Stomach (tissue), 19 donors: ENCODE measurements at places on chromosomes 11 and 22.

GRCh38 chr11:88327061-88327460 lies 10.5 kb downstream of the CTSC start:
- H3K36me3 ChIP-seq = peaks cover 21% of the 10 kb centered on the region
- H3K4me1 ChIP-seq = peaks cover 26% of the 10 kb centered on the region
- H3K27me3 ChIP-seq = no peaks in the 10 kb centered on the region
- H3K4me3 ChIP-seq = no peak overlapping the region

DNA sequence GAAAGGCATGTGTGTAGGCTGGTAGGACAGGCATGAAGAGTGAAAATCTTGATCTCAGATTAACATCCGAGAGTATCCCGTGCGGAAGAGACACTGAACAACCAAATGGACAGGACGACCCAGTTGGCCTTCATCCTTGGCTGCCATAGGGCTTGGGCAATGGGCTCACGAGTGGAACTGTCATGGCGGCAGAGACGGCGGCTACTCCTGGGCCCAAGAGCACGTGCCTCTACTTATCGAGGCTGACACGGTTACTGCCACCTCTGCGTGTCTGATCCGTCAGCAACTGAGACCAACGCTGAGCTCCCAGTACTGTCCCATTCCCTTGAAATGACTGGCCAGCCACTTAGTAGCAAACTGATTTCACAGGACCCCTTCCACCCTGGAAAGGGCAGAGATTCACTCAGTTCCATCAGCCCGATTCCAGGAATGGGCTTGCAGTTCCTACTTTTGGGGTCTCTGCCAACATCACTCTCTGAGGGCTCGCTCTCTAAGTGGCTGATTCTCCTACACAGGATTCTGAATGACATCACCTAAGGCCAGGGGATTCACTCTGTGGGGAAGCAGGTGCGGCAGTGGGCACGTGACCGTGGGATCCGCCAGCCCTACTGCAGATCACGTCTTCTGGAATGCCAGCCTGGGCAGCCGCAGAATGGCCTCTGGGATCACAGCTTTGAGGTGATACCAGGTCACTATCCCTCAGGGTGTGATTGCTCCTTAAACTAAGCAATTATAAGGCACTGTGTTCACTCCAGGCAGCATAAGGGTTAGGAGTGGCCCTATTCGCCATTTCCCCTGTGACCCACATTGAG lies 97.8 kb downstream of the RPS6KA4 start:
- no peaks in the 10 kb centered on the region for H3K27me3 ChIP-seq
- DNase-seq = no peak
- H3K4me1 ChIP-seq = no peaks in the 10 kb centered on the region
- H3K36me3 ChIP-seq = no peaks in the 10 kb centered on the region
- H3K27ac ChIP-seq = no peak overlapping the region
- H3K4me3 ChIP-seq = no peak overlapping the region

- H3K36me3 ChIP-seq = no peaks in the 10 kb centered on the region
- H3K27me3 ChIP-seq = no peaks in the 10 kb centered on the region
- H3K4me3 ChIP-seq = no peak overlapping the region
These were observed 150.3 kb downstream of the NECTIN1 start for GRCh38 chr11:119578521-119579191.

- no peak overlapping the region for H3K27ac ChIP-seq
- H3K4me3 ChIP-seq = no peak overlapping the region
- H3K27me3 ChIP-seq = no peaks in the 10 kb centered on the region
- no peak for DNase-seq
- no peaks in the 10 kb centered on the region for H3K4me1 ChIP-seq
- peaks cover 100% of the 10 kb centered on the region for H3K36me3 ChIP-seq
These were observed 11.4 kb upstream of the HPX start for GRCh38 chr11:6452219-6452618.

DNA sequence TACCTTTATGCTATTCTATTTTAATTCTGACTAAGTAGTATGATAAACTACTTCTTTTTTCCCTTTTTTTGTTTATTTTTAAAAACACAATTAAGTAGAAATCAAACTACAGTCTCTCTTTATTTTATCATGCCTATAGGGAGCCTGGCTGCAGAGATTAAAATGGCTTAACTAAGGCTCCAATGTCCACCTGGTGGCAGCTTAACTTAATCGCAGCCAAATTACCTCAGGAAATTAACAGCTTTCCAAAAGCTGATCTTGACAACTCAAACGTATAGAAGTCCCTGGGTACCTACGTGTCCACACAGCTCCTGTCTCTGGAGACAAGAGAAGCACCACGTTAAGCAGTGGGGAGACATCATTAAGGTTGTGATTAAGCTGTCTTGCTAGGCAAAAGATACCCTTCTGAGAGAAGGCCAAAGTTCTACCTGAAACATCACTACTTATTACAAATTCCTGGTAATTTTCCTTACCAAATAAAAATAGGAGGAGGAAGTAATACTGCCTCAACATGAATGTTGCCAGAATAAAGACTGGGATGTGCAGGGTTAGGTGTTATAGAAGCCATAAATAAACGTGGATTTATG lies 63.2 kb upstream of the SNX19 start:
- H3K36me3 ChIP-seq = no peaks in the 10 kb centered on the region
- H3K4me3 ChIP-seq = no peak overlapping the region
- H3K4me1 ChIP-seq = no peaks in the 10 kb centered on the region
